NCI-H446 (cell line): ENCODE measurements at places on chromosomes 11 and 22.

GRCh38 chr11:2149864-2150847, 10.9 kb downstream of the INS start:
- DNase-seq: no peak

DNA sequence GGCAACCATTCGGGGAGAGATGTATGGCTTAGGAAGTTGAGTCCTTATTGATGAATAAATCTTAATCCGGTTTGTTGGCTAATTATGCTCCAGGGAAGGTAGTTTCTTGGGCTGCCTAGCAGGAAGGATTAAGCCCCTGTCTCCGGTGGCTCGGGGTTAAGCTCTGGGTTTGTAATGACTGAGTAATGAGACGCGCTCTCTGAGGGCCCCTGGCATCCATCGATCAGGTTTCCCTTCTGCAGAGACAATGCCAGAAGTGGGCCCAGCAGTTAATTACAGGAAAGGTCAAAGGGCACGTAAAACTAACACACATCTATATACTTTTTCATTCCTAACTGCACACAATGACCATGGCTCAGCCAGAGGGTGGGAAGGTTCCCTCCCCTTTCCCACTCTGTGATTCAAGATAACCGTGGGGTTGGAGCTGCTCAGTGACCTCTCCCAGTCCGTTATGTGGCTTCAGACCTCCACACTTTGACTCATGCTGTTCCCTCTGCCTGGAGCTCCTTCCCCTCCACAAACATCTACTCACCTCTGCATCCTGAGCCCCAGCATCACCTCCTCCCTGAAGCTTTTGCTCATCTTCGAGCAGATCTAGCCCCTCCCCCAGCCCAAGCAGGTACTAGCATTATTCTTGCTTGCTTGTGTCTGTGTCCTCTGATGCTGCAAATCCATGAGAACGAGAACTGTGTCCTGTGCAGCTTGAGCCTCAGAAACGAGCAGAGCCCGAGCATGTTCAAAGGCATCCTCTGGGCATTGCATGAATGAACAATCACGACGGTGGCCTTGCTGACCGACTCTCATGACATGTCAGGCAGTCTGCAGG, 16.6 kb downstream of the SCUBE1 start:
- no peak for DNase-seq

GRCh38 chr11:71302911-71303310, 50.5 kb upstream of the SHANK2 start:
- no peak for DNase-seq

DNA sequence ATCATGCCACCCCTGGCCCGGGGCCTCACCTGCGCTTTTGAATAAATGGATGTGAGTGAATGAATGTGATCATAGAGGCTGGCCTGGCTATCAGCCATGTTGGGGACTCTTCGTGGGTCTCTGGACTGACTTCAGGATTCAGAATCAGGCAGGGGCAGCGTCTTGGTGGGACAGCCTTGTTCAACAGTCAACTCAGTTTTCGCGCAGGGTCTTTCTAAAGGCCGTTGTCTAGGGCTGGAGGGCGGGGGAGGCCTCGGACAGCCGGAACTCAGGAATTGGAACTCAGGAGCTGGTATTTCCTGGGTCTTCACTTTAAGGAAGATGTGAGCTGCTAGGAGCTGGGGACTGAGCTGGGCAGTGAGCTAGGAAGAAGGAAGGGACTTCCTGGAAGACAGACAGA, 146.0 kb downstream of the CACNA1I start:
- DNase-seq: no peak

- DNase-seq: no peak
Observed at GRCh38 chr22:44395118-44396005, 82.6 kb upstream of the SHISAL1 start.

GRCh38 chr11:112467721-112468120, 207.1 kb upstream of the PLET1 start:
- peak; percentile 56 for DNase-seq

DNA sequence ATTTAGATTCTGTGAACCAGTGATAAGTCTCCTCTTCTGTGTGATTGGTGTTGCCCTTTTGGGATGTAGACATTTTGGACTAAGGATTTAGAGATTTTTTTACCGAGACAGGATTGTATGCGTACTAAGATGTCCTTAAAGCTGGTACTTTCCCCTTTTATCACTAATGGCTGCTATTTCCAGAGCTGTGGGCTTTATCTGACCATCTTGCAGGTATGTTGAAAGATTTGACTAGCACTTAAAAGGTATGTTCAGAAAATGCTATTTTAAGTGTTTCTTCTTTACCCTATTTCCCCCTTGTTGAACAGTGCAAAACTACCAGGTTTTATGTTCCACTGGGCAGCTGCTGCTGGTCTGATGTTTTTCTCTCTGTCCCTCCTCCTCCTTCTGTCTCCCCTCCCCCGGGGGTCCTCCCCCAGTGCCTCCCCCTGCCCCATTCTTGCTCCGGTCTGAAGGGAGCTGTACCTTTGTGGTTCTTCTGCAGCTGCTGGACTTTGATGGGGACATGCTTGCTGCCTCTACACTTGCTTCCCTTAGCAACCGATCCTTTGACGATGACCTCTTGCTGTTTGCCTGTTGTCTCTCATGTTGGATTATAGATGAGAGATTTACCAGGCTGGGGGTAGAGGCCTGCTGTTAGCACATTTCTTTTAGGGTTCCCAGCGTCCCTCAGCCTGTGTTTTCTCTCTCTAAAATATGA, 59.6 kb downstream of the ZNRF3 start:
- DNase-seq: no peak

GRCh38 chr11:2990617-2991451, 1.3 kb downstream of the NAP1L4 start:
- no peak for DNase-seq

GRCh38 chr11:47589584-47589976, 3.1 kb downstream of the FAM180B start:
- DNase-seq: no peak

GRCh38 chr11:96339706-96340554, 3.1 kb downstream of the MAML2 start:
- no peak for DNase-seq

- DNase-seq: no peak
Observed at GRCh38 chr11:106708348-106708747, 309.9 kb downstream of the GUCY1A2 start.

- DNase-seq: no peak
Observed at GRCh38 chr11:118267486-118267885, 3.4 kb upstream of the MPZL2 start.

DNA sequence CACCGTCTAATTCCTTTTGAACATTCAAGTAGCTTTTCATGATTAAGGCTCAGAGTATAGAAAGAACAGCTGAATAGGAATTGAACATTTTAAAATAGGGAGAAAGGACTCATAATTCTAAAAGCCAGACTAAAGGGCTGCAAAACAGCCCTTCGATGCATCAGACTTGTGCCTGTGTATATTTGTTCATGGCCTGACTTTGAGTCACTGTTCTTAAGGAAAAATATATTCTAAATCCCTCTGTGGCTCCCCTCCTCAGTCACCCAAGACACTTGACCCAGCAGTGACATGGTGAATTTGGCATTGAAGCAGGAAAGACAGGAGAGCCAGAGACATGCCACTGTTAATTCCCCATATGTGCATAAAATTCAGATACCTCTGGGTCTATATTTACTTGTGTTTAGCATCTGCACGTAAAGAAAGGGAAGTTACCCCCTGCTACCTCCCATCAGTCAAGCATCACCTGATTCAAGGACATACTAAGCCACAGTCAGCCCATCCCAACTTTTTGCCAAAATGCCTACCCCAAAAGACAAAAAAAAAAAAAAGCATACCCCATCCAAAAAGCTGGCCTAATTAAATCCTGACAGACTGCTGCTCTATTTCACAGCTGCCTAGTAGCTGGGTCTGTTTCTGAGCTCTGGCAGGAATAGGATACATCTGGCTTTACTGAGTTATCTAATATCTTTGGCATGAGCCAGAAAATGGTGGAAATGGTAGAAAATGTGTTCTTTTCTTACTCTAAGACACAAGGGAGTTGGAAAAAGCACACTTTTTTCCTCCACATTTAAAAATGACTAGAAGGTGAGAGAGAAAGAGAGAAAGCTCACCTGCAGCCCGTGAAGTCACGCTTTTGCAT, 93.5 kb downstream of the COMMD9 start:
- peak; percentile 40 for DNase-seq

DNA sequence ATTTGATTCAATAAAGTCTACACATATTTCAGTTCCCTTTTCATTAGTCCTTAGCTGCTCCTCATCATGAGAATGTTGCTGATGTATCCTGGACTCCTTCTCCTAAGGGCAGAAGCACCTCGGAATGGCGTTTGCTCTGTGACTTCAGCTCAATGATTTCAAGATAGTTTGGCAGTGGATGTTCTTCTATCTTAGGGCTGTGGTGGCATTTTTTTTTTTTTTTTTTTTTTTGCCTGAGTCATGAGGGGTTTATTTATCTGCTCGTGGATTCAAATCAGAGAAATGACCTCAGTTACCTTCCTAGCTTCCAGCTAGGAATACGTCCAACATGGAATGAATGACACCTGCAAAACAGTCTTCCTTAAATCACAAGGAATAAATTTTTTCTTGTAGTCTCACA, 220.0 kb upstream of the ZBED5 start:
- DNase-seq: no peak

DNA sequence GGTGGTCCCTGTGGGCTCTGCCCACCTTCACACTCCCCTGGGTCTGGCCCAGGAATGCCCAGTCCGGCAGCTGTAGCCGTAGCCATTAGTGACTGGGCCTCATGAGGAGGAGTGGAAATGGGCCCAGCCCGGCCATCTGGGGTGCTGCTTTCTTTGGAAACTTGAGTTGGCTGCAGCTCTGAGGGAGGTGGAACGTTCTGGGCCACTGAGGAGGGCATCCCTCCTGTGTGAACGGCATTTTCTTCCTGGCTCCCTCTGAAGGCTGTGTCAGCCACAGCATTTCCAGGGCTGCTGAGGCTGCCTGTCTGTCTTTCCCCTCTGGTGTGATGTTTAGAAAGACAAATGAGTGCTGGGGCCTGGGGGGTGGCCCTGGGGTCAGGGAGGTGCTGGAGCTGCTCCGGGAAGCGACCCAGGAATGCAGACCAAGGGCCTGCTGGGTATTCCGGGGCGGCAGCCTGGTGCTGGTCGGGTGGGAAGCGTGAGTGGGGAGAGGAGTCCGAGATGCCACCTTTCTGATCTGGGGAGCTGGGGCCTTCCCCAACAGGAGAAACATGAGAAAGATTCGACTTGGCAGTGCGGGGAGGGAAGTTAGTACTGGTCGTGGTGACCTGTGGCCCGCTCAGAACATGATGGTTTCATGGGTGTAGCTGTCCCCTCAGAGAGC, 27.1 kb downstream of the PTDSS2 start:
- DNase-seq: no peak

DNA sequence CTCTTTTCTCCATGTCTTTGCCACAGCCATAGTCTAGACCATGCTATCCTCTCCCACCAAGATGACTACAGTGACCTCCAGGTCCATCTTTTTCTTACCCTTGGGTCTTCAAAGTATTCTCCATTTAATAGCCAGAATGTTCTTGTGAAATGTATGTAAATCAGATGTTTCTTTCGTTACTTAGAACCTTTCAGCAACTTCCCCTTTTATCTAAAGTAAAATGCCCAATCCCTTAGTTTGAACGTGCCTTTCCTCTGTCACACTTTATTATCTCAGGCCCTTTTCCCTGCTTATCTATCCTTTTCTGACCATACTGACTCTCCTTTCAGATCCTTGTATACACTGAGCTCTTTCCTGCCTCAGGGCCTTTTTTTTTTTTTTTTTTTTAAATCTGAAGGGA, 17.9 kb downstream of the RBM4B start:
- DNase-seq: no peak

DNA sequence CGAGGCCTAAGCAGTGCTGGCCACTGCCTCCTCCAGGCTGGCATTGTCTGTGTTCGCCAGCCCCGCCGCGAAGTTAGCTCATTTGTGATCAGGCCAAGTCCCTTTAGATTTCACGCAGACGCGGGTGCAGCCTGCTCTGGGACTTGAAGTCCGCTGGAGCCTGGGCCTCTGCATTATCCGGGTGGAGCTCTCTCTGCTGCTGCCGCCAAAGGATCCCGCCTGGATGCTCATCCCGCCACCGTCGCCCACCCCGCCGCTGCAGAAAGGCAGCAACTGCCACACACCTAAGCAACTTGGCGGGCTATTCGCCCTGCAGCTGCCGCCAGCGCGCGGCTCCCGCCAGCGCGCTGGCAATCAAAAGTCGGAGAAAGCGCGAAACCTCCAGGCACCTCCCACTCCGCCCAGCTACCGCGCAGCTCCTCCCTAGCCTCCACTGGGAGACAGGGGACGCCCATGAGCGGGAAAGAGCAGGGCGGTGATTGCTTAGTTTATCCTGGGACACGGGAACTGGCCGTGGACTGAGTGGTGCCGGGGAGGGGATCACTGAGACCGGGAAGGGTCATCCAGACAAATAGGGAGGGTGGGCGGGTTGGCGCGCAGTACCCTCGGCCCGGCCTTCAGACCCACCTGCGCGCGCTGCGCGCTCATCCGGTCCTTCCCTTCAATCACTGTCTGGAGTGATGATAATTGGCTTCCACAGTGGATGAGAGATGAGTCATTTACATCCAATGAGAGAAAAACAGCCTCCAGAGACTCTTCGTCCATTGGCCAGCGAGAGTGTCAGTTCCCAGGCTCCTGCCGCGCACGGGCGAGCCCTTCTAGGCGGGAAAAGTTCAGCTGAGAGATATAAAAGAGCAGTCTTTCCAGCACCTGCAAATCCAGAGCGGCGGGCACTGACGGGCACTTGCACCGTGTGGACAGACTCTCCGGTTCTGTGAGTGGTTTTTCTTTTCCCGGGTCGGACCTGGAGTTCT, at the start of gene FAM111B:
TSS of gene FAM111B (plus strand) at position 875 of the 974 bp plus-strand sequence. CDS start 2,389 bp downstream, outside the sequence.
- peak; percentile 97 for DNase-seq

DNA sequence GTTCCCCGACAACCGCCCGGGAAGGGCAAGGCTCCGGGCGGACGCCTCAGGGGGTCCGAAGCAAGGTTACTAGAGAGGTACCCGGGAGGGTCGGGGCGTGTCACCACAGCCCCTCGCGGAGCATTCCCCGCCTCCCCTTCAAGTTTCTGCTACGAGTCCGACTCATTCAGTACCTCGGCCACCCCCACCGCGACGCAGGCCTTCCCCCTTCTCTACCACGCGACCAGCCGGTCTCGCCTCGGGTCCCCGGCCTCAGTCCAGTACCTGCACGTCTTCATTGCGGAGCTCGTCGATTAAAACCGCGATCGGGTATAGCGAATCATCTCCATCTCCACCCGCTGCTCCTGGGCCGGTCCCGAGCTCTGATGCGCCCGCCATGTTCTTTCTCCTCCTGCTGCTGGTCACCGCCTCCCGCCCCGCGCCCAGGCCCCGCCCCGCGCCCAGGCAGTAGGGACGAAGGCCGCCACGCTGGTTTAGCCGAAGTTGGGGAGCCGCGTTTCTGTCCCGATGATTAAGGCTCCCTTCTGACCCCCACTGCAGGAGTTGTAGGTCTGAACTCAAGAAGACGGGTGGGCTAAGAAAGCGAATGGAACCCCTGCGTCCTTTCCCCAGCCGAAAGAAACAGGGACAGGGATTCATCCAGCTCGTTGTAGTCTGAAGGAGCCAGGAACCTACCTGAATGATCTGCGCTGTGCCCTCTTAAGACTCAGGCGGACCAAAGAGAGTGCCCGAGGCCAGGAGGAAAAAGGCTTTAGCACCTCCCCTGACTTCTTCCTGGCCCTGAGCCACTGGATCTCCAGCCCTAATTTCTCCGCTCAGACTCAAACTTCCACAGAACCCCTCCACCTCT, at the start of gene PPP2R1B:
TSS of gene PPP2R1B (minus strand) at position 406 of the 850 bp plus-strand sequence. CDS start at position 378, 28 bp downstream.
- peak; percentile 54 for DNase-seq

GRCh38 chr22:28440592-28441390, 238.8 kb downstream of the TTC28 start:
- peak; percentile 74 for DNase-seq
